SJCRH30 (cell line): ENCODE measurements at places on chromosomes 12 and 14.
A peak's percentile ranks its signal among the peaks of the same experiment; 100 is the strongest.

DNA sequence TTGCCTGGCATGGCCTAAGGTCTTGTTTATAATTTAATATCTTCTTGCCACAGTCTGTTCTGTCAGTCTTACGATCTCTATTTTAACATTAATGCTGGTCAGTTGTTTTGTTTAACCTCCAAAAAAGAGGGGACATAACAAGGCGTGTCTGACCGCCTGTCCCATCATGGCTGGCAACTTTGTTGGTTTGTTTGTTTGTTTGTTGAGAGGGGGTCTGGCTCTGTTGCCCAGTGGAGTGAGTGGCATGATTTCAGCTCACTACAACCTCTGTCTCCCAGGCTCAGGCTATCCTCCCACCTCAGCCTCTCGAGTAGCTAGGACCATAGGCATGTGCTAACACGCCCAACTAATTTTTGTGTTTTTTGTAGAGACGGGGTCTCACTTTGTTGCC, 36.1 kb upstream of the ITPR2 start:
- no peak for DNase-seq

DNA sequence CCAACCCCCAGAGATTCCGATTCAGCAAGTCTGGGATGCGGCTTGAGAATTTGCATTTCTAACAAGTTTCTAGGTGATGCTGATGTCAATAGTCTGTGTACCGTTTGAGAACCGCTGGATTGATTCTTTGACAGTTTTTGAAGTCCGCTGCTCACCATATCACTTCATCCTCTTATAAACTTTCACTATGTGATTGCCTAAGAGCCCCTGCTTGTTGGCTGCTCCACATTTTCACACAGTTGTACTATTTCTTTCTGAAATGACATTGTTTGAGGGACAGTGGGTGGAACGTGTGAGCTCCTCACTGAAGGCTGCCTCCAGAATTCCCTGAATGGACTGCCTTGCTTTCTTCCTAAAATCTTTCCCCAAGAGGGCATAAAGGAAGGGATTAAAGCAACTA, 7.7 kb downstream of the C3AR1 start:
- no peak for DNase-seq

- no peak for DNase-seq
Observed at GRCh38 chr12:39127401-39127800, 222.0 kb upstream of the CPNE8 start.

GRCh38 chr14:67417633-67418032, 5.7 kb upstream of the PLEK2 start:
- no peak for DNase-seq

DNA sequence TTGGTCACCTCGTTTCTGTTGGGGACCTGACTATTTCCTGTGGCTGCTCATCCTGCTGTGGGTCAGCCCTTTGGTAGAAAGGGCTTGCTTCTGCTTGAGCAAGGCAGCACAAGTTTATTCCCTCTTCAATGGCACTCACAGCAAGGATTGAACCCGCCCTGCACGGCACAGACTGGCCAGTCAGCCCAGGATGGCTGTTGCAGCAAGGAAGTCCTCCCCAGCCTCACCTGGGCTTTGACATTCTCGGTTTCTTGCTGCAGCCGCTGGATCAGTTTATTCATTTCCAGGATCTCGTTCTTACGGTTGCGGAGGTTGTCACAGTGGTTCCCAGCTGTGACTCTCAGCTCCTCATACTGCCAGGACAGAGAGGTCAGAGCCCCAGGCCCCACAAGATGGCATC, 9.5 kb downstream of the KRT82 start:
- DNase-seq = no peak

DNA sequence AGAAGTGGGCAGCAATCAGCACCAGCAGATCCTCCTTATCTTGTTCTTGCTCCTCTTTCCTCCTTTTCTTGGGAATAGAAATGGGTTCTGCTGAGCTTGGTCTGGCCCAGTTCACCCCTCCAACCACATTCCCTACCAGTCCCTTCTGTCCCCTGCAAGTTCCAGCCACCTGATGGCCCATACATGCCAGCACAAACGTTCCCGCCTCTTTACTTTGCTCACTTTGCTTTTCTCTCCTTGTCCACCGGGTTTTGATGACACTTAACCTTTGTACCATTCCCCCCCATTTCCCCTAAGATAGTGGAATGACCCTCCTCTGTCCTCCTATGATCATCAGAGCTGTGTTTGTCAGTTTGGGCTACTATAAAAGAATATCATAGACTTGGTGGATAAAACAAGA, 23.4 kb upstream of the EML1 start:
- no peak for DNase-seq

GRCh38 chr12:118103201-118103600, 610 bp downstream of the VSIG10 start:
- DNase-seq = peak; percentile 47

DNA sequence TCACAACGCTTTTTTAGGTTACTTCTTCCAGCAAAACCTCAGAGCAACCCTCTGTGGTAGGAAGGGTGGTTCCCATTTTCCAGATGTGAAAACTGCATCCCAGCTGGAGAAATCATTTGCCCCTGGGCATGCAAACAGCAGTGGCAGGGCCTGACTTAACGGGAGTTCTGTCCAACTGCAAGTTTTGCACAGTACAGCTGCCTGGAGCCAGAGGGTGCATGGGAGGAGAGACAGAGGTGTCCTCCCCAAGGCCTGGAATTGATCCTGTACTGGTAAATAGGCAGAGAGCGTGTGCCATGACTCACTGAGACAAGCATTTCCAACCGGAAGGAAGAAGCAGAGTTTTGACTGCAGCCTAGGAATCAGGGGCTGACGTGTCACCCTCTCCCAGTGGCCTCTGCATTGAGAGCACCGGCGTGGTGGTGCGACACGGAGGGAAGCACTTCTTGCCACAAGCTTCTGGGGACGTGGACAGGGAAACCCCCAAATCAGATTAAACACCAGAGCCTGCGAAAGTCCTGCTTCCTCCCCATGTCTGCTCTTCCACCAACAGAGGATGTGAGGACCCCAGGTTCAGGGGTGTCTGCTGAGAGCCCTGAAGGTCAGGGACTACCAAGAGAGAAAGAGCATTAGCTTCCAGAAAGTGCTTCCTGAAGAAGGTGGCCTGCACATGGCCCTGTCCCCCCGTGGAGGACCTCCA, 19.0 kb upstream of the SERPINA4 start:
- no peak for DNase-seq

DNA sequence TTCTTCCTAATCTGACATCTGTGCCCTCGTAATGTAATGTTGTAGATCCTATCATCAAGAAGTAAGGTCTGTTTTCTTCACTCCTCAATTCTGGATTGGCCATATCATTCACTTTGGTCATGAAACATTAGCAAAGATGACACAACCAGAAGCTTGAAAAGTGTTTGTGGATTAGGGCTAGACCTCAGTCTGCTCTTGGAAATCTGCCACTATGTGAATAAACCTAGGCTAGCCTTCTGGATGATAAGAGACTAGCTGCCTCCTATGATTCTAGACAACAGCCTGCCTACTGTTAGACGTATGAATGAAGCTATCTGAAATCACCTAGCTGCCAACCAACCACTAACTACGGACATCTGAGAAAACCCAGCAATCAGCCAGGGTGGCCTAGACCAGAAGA, 38.7 kb upstream of the LYZ start:
- DNase-seq = no peak

GRCh38 chr12:47910486-47910885, 5.7 kb upstream of the VDR start:
- no peak for DNase-seq

- no peak for DNase-seq
Observed at GRCh38 chr12:115776399-115776798, 501.1 kb downstream of the MED13L start.

DNA sequence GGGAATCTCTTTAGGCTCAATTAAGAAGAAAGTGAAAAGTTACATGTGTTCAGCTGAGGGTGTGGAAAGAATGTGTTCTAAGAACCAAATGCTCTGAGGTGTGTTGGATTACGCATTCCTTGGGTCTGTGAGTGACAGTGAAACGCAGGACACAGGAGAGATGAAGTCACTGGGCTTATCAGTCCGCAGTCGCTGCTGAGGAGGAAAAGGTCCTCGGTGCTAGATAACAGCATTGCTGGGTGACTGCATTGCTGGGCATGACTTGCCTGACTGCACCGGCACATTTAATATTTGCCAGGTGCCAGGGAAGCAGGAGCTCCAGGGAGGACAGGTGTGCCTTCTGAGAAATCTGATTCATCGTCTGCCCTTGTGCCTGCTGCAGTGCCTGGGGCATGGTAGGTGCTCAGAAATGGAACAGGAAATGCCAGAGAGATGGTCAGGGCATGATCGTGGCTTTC, 64.4 kb upstream of the FZD10 start:
- DNase-seq = no peak

DNA sequence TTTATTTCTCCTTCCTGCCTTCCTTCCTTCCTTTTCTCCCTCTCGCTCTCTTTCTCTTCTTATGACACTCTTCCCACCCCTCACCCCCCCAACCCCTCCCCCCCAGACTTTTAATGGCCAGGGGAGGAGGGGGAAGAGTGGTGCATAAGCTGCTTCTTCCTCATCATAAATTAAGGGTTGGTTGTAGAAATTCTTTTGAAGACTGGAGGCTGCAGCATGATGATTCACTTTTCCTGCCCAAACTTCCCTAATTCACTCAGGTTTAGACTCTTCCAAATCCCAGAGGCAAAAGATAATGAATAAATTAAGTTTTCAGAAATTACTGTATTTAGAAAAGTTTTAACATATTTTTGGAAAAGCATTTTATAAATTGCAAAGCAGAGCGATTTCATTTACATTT, 58.2 kb downstream of the GRIP1 start:
- no peak for DNase-seq

- DNase-seq = no peak
Observed at GRCh38 chr14:50530794-50531365, 1.5 kb downstream of the MAP4K5 start.

GRCh38 chr12:65651060-65651459, 173.2 kb upstream of the HMGA2 start:
- no peak for DNase-seq

DNA sequence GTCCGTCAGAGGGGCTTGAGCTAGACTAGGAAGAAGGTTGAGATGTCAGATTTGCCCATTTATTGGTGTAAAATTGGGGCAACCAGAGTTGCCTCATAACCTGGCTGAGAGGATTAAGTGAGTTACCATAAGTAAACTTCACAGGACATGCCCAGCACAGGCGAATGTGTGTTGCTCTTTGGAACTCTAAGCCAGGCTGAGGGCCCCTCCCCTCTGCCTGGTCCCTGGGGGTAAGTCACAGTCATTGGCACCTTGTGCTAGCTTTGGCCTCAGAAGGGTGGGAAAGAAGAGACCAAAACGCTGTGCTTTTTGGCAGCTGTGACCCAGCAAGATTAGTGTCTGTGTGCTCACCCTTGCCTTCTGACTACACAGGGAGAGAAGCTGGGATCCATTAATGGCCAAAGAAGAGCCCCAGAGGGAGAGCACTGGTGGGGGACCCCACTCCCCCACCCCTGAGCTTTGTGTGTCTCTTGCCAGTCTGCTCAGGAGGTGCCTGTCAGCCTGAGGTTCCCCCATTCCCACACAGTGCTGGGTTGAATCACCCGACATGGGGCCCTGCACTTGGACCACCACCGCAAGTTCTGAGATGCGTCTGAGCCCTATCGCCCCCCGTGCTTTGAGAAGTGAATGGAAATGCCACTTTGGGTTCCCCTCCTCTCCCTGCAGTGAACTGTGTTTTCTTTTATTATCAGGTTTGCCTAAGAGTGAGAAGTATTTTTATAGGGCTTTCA, 74.1 kb downstream of the CACNA1C start:
- DNase-seq = no peak

- DNase-seq = peak; percentile 29
Observed at GRCh38 chr12:47249719-47250357, 170.1 kb upstream of the AMIGO2 start.

DNA sequence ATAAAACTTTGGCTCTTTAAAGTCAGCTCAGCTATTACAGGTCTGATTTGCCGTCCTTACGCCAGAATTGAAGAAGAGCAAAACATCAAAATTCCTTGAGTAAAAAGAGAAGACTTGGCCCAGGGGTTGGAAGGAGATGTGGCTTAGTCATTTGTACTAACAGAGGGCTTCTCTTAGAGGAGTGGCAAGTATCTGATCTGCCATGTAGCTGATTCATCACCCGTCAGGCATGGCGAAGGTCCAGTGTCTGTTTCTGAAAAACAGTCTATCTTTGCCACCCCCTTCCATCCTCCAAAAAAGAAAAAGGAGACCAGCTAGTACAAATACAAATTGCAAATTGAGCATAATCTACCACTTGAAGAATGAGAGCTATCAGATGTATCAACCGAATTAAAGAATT, 91.9 kb downstream of the RAD52 start:
- no peak for DNase-seq

DNA sequence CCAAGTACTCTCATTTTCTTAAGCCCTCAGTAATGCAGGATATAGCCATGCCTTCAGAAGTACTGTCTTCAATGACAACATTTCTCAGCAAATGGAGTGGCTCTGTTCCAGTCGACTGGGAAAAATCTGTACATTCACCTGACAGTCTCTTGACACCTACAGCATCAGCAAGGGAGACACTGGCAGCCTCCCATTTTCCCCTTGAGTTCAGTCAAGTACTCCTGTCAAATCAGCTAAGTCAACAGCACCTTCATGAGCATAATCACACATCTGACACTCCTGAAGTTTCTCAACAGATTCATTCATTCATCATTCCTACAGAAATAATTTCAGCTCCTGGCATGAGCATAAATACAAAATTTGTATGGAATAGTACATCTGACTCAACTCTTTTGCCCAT, 46.1 kb downstream of the INTS13 start:
- DNase-seq = no peak

GRCh38 chr14:95217391-95217900, 60.1 kb upstream of the DICER1 start:
- DNase-seq = peak; percentile 52

- DNase-seq = peak; percentile 33
Observed at GRCh38 chr12:12267742-12268200, 927 bp upstream of the LRP6 start.

- no peak for DNase-seq
Observed at GRCh38 chr14:53921027-53921426, 35.6 kb downstream of the BMP4 start.

GRCh38 chr12:879641-880040, 69.9 kb downstream of the RAD52 start:
- peak; percentile 89 for DNase-seq

GRCh38 chr14:80172375-80173051, 38.8 kb downstream of the DIO2 start:
- no peak for DNase-seq

- no peak for DNase-seq
Observed at GRCh38 chr14:22530127-22530526, 58.9 kb downstream of the DAD1 start.

DNA sequence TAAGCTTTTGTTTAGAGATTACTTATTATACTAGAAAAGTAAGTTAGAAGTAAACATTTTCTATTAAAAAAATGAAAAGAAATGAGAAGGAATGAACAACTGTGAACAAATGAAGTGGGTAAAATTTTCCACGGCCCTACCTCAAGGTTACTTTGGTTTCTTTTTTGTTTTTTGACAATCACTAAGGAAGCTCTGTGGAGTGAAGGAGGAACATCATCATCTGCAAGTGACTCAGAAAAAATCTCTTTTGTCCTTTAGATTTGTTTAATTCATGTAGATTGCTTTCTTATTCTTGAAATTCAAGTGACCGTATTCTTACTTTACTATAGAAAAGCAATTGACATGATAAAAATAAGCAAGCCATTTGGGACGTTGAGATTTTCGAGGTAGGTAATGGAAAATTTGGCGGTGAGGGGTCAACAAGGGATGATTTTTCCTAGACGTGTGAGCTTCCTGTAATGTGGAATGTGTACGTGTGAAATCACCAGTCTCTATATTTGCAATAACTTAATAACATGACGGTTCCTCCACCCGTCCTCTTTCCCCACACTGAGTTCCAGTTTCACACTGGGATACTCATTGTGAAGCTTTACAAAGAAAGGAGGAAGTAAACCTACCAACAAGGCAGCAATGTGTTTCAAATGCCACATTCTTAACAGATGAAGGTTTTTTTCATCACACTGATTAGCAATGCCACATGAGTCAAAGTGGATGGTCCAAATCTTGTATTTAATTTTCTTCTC, 62.3 kb upstream of the EGLN3 start:
- no peak for DNase-seq
